ENCODE measurements at places on chromosomes 4 and X. TPM values are rescaled to one million over a fixed set of nuclear protein-coding genes. Genes with fewer than 3 reads are reported as not detected.

Gene PFKFB1
- 1.7 TPM for total RNA-seq

Gene CMC4
- 5.2 TPM for total RNA-seq

Gene PIM2
- total RNA-seq: 13.0 TPM

Gene TEX13B
- not detected for total RNA-seq

Gene TAF1
- 20.2 TPM for total RNA-seq

Gene BTK
- total RNA-seq: not detected

Gene RAB9B
- total RNA-seq: 0.04 TPM

Gene CSAG3
- total RNA-seq: not detected

Gene INPP4B
- total RNA-seq: not detected

Gene FAM199X
- total RNA-seq: 26.9 TPM

Gene BEX5
- not detected for total RNA-seq

Data from HepG2 (cell line).